ENCODE measurements at places on chromosomes 1 and 21.

DNA sequence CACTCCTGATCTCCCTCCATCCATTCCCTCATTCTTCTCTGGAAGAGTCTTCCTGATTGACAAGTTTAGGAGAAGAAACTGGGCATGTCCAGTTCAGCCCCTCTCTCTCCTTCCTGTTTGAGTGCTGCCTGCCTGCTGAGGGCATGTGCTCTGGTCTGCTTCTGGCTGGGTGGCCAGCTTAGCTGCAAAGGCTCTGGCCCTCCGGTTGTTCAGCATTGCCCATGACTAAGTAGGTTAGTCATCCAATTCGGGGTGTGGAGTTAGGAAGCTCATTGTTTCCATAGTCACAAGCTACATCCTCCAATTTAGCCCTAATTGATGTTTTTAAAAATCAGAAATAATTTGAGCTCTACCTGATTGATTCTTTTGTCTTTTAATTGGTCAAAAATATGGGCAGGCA lies 25.6 kb upstream of the PLA2G2E start:
- no peak for DNase-seq

DNA sequence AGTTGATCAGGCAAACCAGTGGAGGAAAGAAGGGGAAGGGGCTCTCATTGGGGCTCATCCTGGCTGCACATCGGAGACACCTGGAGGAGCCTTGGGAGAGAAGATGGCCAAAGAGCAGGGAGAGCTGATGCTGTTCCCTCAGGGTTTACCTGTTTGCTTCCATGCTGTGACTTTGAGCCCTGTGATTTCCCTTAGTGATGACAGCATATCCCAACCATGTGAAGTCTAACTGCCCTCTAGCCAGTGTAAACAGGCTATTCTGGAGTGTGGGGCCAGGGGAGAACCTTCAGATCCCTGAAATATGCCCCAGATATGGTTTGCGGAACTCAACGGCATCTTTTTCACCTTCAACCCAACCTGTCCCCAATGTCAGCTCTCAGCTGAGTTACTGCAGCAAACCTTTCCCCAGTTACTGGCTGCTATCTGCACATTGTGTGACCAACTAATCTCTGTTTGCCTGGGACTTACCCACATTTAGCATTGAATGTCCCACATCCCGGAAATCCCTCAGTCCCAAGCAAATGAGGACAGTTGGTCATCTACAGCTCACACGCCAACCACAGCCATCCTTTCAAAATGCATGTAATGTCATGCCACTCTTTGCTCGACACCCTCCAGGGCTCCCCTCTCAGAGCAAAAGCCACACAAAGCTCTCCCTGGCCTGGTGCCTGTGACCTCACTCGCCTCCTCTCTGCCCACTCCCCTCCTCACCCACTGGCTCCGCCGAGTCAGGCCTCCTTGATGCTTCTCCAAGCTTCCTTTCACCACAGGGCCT lies 242.3 kb downstream of the KCNJ6 start:
- DNase-seq = no peak

DNA sequence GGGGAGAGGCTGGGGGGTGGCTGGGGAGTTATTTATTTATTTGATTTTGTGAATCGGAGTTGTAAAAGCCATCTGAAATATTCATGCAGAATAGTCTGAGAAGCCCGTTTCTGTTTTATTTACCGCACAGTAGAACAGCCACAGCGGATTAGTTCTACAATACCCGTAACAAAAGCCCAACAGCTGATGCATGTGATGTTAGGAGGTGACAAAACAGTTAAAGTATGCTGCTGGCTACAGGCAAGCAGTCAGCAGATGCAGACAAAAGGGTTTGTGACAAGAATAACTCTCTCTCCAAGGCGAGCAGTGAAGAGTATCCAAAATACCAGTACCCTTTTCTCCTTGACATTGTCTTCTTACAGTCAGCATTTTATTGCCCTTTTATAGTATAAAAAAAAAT lies 42.0 kb downstream of the PROX1 start:
- no peak for DNase-seq

- DNase-seq = no peak
Observed at GRCh38 chr1:105243969-105244368, 1494.3 kb downstream of the AMY1C start.

- no peak for DNase-seq
Observed at GRCh38 chr1:58264462-58264861, 282.1 kb downstream of the OMA1 start.

DNA sequence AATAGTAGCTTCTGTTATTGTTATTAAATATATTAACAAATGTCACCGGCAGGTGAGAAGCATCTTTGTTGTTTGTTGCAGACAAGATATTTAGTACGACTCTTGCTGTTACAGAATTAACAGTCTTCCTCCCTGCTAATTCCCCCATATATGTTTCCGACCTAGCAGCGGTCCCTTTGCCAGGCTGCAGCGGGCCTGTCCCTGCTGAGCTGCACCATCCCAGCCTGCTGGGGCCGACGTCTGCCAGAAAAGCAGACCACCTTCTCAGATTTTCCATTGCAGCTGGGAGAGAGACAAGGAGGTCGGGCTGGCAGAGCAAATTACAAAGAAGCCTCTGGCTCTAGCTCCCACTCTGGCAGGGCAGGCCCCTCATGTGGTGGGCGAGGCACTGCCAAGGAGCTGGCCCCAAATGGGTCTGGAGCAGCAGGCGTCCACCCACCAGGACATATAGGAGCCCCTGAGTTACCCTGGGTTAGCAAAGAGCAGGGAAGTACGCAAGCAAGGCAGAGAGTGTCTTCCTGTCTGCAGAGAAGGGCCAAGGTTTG lies 142.7 kb downstream of the FOXD2 start:
- peak; percentile 35 for DNase-seq

DNA sequence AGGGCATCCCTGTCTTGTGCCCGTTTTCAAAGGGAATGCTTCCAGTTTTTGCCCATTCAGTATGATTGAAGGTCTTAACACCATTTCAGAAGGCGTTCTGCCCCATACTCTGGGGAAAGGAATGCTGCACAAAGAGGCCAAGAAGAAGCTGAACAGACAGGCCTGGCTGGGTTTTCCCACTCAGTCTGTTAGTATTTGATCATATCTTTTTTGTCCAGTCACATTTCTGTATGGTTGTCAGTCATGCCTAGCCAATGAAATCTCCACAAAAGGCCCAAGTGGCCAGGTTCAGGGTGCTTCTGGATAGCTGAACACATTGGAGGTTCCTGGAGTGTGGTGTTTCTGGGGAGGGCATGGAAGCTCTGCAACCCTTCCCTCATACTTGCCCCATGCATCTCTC lies 72.1 kb downstream of the NEK7 start:
- no peak for DNase-seq

- no peak for DNase-seq
Observed at GRCh38 chr1:41582851-41583657, 98.6 kb upstream of the EDN2 start.

DNA sequence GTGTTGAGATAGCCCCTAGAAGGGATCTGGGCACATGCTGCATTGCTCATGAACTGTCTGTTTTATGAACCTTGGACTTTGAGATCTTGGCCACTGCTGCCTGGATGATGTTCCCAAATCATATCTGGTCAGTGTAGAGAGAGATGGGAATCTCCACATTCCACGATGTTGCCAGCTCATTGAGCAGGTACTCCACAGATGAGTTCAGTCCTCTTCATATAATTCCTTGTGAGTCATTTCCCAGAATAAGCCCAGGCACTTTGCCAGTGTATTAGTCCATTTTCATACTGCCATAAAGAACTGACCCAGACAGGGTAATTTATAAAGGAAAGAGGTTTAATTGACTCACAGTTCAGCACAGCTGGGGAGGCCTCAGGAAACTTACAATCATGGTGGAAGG lies 254.0 kb upstream of the RUNX1 start:
- no peak for DNase-seq

DNA sequence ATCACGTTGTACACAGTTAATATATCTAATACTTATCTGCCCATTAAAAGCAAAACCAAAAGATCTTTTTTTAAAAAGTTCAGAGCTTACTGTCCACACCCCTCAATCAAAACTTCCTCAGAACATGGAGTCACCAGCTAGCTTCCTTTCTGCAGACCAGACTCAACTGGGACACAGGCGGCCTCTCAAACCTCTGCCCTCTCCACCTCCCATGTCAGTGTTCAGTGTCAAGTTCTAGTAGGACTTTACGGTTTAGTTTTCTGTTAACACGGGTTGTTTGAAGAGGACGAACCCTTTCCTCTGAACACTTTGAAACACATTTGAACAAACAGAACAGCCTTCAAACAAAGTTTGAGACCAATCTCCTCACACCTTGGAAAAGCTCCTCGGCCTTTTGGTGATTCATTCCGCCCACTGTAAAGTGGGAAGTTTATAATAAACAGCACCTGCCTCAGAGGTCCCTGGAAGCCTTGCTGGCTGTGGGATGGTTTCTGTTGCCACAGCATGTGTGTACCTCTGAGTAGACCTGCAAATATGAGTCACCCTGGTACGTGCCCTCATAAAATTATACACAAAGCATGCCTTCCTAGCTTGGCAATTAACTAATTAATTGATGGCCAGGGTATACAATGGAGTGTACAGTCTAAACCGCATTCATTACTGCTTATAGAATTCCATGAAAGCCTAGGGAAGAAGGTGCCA lies 48.4 kb upstream of the SIPA1L2 start:
- no peak for DNase-seq

- no peak for DNase-seq
Observed at GRCh38 chr1:246760422-246761347, 36.5 kb downstream of the SCCPDH start.

- DNase-seq = no peak
Observed at GRCh38 chr1:240332672-240333071, 241.0 kb downstream of the FMN2 start.

DNA sequence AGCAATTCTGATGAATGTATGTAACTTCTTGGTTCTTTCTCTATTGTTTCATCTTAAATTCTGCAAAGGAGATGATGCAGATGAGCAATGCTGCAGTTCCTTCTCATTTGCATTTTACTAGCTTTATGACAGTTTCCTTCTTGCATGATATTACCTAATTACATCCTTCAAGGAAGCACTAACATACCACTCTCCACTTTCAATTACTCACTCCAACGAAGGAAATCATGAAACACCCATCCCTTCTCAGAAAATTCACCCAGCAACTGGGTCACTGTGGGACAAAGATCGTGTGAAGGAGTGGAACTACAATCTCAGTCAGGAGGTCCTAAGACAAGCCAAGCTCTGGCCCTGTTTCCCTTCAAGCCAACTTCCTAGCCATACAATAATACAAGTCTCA lies 142.3 kb downstream of the CHD1L start:
- DNase-seq = no peak
